Neural progenitor cell (in vitro differentiated cells): ENCODE measurements at places on chromosomes 16 and 17.

- no peak for DNase-seq
These were observed 21.8 kb upstream of the ZFHX3 start for GRCh38 chr16:73069581-73070262.

- no peak for DNase-seq
These were observed 18.7 kb upstream of the ADGRG1 start for GRCh38 chr16:57609541-57610401.

GRCh38 chr17:69065113-69065512 lies 4.4 kb upstream of the ABCA9 start:
- DNase-seq: no peak

- DNase-seq: peak; percentile 86
These were observed 110.8 kb downstream of the C16orf78 start for GRCh38 chr16:49484451-49484849.

GRCh38 chr17:4142107-4142900 lies 526 bp downstream of the ZZEF1 start:
- peak; percentile 75 for DNase-seq

DNA sequence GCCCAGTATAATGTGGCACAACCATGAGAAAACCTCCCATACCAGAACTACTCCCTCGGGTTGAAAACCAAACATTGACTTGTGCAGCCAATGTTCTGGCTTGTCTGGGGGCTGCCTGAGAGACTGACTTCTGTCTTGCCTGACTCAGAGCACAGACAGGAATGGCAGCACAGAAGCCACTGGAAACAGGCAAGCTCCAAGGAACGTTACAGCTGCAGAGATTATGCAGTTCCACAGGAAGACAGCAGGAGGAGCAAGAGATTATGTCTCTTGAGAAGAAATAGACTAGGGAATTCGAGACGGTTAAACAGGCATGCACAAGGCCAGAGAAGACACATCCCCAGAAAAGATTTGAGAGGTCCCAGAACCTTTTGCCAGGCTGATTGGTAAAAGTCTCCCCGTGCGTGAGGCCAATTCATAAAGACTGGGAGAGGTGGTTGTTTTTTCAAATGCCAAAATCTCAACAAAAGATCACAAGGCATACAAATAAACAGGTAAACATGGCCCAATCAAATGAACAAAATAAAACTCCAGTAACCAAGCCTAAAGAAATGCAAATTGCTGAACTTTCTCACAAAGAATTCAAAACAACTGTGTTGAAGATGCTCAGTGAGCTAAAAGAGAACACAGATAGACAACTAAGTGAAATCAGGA lies 90.6 kb upstream of the CDH5 start:
- peak; percentile 70 for DNase-seq

- no peak for DNase-seq
These were observed 4.6 kb downstream of the CFAP20 start for GRCh38 chr16:58124601-58124915.

DNA sequence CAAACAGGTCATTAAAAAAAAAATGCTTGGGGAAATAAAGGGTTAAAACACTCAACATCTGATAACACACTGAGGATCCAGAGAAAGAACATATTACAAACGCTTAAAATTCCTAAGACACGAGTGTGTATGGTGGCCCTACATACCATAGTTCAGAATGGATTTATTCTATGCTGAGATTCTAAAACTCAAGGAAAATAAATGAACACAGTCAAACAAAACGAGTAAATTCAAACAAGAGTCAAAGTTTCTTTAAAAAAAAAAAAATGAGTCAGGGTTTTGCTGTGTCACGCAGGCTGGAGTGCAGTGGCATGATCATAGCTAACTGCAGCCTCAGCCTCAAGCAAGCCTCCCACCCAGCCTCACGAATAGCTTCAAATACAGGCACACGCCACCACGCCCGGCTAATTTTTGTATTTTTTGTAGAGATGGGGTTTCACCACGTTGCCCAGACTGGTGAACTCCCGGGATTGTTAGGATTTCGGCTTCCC lies 17.4 kb downstream of the CRK start:
- DNase-seq: no peak

DNA sequence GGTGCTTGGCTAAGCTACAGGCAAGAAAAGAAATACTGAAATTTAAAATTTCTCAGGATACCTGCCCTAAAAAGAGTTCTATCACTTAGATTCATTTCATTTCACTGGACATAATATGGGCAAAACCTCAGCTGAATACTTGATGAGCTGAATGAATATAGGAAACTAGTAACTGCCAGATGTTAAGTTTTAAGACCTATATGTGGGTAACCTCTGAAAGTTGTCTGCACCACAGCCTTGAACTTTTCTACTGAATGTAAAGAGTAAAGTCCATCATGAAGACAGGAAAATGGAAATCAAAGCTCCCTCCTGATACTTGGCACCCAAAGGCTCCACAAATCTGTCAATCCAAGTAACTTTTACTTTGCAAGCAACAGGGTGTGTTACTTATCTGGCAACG lies 50.8 kb downstream of the HIC1 start:
- no peak for DNase-seq

GRCh38 chr17:6498901-6499540 lies 54.8 kb downstream of the PIMREG start:
- no peak for DNase-seq

GRCh38 chr17:17381446-17382064 lies 78.4 kb downstream of the NT5M start:
- DNase-seq: no peak

DNA sequence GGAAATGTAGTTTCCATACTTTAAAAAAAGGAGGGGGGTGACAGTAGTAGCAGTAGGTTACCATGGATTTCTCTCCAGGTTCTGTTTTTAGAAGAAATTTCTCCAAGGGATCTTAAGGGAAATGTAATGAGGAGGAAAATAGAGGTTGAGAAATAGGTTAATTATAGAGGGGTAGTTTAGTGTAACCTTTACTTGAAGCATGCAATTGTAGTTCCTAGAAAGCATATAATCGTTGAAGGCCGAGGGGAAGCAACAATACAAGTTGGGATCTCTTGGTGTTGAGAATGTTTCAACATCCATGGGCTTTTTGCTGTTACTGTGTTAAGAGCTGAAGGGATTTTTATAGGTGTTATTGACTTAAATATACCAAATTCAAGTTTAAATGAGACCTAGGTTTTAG lies 25.1 kb downstream of the TNRC6A start:
- no peak for DNase-seq

DNA sequence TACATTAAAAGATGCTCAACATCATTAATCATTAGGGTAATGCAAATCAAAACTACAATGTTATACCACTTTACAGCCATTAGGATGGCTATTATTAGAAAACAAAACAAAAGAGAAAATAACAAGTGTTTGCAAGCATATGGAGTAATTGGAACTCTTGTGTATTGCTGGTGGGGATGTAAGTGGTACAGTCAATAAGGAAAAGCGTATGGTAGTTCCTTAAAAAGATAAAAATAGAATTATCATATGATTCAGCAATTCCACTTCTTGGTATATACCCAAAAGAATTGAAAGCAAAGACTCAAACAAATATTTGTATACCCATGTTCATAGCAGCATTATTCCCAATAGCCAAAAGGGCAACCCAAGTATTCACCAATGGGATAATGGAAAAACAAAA lies 1.4 kb upstream of the CAPNS2 start:
- no peak for DNase-seq

DNA sequence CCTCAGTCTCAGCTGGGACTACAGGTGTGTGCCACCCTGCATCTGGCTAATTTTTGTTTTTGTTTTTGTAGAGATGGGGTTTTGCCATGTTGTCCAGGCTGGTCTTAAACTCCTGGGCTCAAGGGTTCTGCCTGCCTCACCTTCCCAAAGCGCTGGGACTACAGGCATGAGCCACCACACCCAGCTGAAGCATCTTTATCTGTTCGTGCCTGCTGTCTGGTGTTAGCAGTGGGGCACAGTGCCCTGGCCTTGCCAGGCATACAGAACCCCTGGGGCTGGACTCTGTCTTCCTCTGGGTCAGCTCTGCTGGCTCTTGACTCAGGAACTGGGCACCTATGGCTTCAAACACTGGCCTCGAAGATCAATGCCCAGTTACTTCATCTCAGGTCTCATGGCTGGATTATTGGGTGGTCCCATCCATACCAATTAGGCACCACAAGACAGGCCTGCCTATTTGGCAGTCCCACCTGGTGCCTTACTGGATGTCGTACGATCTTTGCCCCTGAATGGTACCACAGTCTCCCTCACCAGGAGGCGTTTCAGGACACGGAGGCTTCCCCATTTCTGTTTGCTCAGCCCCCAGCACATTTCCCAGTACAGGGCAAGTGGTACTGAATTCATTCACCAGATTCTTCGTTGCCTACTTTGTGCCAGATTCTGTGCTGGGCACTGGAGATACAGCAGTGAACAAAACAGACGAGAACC lies 99.3 kb downstream of the RAB11FIP4 start:
- DNase-seq: no peak

DNA sequence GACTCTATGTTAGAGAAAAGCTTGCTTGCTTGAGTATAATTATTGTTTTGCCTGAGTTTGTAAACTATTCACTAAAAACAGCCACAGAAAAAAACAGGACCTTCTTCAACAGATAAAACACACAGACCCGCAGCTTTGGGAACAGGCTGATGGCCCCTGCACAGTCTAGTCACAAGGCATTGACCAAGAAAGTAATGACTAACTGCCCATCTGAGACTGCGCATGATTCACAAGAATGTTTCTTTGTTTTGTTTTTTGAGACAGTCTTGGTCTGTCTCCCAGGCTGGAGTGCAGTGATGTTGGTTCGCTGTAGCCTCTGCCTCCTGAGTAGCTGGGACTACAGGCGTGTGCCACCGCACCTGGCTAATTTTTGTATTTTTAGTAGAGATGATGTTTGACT lies 2.8 kb upstream of the ZKSCAN2 start:
- no peak for DNase-seq

DNA sequence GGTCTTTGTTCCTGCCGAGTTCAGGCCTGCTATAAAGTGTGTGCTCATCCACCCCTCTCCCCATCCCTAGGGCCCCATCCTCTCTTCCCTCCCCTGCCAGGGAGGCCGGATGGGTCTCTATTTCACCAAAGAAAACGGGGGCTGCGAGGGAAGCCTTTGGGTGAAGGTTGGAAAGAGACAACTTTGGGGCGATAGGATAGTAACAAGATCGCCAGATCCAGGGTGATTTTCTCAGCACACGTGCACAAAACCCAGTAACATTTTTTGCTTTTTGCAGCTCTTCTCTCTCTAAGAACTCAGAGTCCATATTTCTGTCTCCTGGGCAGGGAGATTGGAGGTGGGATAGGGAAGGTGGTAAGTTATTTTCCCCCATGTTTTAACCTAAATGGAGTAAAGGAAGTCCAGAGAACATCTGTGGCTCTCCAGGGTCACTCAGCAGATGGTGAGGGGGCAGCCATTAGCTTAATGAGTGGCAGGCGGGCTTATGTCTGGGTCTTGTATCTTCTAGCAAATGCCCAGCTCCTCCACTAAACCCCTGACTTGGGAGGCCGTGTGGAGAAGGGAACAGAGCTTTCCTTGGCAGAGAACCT lies 6.9 kb downstream of the CCR7 start:
- no peak for DNase-seq

GRCh38 chr17:75693500-75694481 lies 26.7 kb downstream of the SAP30BP start:
- DNase-seq: peak; percentile 71

DNA sequence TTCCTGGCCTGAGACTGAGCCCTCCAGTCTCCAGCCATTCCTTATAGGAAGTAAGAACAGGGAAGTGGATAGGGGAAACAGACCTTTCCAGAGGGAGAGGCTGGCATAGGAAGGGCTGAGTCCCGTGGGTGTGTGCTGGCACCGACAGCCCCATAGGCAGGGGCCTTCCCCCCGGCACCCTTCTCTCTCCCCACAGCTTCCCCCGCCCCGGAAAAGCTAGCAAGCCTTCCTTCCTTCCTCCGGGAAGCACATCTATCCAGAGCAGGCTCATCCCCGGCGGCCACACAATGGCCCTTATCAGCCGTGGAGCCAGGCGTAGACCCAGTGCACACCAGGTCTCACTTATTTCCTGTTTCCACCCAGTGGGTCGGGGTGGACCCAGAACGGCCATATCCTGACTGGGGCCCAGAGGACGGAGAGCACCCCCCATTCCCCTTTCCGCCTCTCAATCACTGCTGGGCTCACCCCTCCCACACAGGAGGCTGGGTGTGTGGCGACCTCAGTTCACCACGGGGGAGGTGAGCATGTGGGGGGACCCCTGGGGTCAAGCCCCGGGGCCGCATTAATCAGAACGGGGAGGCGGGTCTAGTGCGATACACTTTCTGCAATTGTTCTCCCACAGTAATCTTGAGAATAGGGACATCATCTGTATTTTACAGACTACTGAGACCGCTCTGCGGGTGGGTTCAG lies 950 bp upstream of the MYO1C start:
- DNase-seq: no peak

GRCh38 chr17:35790841-35791240 lies 4.6 kb downstream of the MMP28 start:
- DNase-seq: no peak

- peak; percentile 99 for DNase-seq
These were observed at the start of gene MEAK7 for GRCh38 chr16:84504420-84505248. TSS of gene MEAK7 (minus strand) at chr16:84504659. CDS start at chr16:84498086, 6,573 bp downstream.

- DNase-seq: peak; percentile 66
These were observed 477.4 kb downstream of the SLC39A11 start for GRCh38 chr17:72614871-72615626.

- DNase-seq: no peak
These were observed 3.2 kb downstream of the KLHDC4 start for GRCh38 chr16:87762620-87763019.

DNA sequence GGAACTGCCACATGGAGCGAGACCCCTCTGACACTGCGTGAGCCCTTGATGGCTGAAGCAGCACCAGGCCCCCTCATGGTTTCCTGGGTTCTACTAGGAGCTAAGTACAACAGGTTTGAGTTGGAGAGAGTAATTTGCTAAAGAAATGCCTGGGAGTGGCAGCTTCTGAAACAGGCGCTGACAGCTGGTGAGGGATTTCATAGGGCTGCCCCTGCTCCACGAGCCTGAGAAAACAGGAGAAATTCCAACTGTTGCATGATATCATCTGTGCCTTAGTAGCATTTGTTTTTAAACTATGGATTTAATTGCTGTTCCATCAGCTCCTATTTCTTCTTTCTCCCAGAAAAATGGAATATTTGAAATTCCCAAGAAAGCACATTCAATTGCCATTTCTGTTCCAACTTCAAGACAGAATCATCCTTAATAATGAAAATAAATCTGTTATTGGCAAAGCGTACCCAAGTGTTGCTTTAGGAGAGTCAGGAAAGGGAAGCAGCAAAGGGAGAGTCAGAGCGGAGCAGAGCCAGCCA lies 78.8 kb upstream of the ANKFN1 start:
- DNase-seq: no peak

- no peak for DNase-seq
These were observed 4.5 kb upstream of the NECAB2 start for GRCh38 chr16:83963277-83964119.

GRCh38 chr17:63838631-63839171 lies 3.8 kb downstream of the SMARCD2 start:
- no peak for DNase-seq
